ENCODE measurements at places on chromosomes 6 and 20.

- no peak for DNase-seq
These were observed 143.8 kb downstream of the ERMARD start for GRCh38 chr6:169895000-169895759.

DNA sequence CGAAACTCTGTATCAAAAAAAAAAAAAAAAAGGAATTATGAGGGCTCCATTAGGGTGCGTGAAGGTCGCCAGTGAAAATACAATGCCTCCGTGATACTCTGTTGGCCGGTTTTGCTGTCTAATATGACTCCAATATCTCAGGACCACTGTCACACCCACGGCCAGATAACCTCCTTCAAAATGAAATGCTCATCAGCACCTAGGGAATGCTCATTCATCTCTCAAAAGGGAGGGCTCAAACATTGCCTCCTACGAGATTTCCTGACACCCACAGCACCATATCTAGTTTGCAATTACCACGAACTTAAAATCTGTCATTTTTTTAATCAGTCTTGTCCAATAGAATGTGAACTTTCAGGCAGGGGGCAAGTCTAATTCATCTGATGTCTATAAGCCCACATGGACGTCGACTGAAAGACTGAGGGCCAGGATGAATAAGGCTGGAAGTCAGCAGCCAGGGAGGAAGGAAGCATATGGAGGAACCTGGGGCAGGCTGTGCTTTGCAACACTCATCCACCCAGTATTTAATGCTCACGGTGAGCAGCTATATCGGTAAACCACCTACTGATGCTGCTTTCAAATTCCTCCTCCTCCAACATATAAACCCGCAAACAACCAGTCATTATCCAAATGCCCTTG lies 42.8 kb downstream of the MAP3K5 start:
- no peak for DNase-seq

DNA sequence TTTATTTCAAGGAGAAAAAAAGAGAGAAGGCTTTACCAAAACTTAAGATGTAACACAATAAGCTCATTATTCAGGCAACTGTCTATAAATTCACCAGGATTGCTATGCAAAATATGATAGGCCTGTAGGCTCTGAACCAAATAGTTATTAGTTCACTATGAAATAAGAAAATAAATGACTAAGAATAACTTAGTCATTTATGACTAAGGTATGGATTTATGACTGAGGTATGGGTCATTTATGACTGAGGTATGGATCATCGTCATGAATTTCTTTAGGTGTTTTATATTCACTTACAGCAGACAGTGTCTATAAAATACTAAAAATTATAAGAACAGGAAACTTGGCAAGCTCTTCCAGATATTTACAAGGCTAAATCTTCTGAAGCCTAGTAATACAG lies 52.1 kb upstream of the SNX9 start:
- no peak for DNase-seq

DNA sequence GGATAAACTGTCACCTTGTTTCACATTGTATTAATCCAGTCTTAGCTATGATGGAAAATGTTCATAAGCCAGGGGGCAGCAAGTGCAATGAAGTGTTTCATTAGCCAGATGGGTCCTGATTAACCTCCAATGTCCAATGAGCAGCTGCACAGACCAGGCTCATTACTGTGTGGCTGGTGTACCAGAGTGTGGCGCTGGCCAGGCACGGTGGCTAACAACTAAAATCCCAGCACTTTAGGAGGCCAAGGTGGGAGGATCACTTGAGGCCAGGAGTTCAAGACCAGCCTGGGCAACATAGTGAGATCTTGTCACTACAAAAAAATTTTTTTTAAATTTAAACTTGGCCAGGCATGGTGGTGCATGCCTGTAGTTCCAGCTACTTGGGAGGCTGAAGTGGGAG lies 201.7 kb upstream of the FOXQ1 start:
- DNase-seq: no peak

DNA sequence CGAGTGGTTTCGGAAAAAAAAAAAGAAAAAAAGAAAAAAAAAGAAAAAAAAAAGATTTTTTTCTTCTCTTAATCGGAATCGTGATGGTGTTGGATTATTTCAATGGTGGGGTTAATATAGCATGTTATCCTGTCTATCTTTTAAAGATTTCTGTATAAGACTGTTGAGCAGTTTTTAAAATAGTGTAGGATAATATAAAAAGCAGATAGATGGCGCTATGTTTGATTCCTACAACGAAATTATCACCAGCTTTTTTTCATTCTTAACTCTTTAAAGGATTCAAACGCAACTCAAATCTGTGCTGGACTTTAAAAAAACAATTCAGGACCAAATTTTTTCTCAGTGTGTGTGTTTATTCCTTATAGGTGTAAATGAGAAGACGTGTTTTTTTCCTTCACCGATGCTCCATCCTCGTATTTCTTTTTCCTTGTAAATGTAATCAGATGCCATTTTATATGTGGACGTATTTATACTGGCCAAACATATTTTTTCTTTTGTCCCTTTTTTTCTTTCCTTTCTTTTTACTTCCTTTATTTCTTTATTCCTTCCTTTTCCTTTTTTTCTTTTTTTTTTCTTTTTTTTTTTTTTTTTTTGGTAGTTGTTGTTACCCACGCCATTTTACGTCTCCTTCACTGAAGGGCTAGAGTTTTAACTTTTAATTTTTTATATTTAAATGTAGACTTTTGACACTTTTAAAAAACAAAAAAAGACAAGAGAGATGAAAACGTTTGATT lies 3.6 kb downstream of the SOX4 start:
- DNase-seq: no peak

- DNase-seq: no peak
These were observed 228.3 kb downstream of the NRN1 start for GRCh38 chr6:5778317-5778857.

- DNase-seq: peak; percentile 87
These were observed 84.8 kb upstream of the PLEKHG1 start for GRCh38 chr6:150514806-150515380.

GRCh38 chr20:62606016-62606415 lies 36.3 kb upstream of the SLCO4A1 start:
- no peak for DNase-seq

- DNase-seq: no peak
These were observed 96.6 kb downstream of the YTHDF1 start for GRCh38 chr20:63119121-63119962.

- DNase-seq: no peak
These were observed 84.7 kb downstream of the UST start for GRCh38 chr6:148831531-148831930.

GRCh38 chr20:62707276-62707920 lies 1.2 kb upstream of the NTSR1 start:
- DNase-seq: no peak

GRCh38 chr6:67766057-67766456 lies 869.0 kb upstream of the ADGRB3 start:
- DNase-seq: no peak

- DNase-seq: no peak
These were observed 67.3 kb upstream of the MAP3K7 start for GRCh38 chr6:90654166-90654565.

- DNase-seq: no peak
These were observed 14.7 kb upstream of the DST start for GRCh38 chr6:56657354-56657753.

DNA sequence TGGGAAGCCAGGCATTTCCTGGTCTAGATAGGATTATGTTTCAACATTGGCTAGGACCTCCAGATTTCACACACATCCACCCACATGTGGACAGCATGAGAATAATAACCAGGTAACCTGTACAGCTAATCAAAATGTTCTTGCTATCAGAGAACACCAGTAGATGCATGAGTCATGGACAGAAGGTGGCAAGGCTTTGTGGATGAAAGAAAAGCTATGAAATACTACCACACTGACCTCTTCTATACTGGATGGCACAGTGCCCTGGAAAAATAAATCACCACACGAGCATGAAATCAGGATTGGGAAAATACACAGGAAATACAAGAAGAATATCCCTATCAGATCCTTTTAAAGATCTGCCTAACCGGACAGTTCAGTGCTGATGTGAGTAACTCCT lies 113.0 kb downstream of the GMDS start:
- no peak for DNase-seq

- no peak for DNase-seq
These were observed 1.4 kb upstream of the FILIP1 start for GRCh38 chr6:75495011-75495410.

- DNase-seq: no peak
These were observed 11.5 kb upstream of the CCDC170 start for GRCh38 chr6:151482290-151482689.

All from LNCaP clone FGC (cell line).